Activated CD8-positive, alpha-beta memory T cell treated with anti-CD3 and anti-CD28 coated beads for 24 hours (primary cell): ENCODE measurements at places on chromosomes 11 and 22.

DNA sequence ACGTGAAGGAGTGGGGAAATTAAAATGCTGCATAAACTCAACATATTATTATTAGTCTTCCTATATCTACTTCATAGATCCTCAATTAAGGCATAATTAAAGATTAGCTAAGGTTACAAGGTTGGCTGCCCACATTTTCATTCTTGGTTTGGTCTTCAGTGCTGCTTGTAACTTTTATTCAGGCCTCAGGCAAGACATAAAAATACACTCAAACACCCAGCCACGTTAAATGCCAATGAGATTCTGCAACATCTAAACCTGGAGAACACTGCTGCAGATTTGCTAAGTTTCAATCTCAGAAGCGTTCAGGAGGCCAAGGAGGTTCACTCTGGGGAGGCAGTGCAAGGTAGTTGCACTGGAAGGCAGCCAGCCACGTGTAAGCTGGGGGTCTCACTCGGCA lies 358.7 kb upstream of the NARS2 start:
- DNase-seq: no peak

DNA sequence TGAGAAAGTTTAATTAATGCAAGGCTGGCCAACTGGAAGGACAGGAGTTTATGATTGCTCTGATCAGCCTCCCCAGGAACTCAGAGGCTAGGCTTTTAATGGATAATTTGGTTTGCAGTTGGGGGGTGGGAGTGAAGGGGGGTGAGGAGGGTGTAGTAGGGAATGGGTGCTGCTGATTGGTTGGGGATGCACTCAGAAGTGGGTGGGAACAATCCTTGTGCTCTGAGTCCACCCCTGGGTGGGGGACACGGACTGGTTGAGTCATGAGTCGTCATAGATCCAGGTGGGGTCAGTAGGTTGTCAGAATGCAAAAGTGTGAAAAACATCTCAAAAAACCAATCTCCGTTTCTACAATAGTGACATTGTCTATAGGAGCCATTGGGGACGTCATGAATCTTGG lies 20.9 kb upstream of the CYB5R3 start:
- DNase-seq: no peak

DNA sequence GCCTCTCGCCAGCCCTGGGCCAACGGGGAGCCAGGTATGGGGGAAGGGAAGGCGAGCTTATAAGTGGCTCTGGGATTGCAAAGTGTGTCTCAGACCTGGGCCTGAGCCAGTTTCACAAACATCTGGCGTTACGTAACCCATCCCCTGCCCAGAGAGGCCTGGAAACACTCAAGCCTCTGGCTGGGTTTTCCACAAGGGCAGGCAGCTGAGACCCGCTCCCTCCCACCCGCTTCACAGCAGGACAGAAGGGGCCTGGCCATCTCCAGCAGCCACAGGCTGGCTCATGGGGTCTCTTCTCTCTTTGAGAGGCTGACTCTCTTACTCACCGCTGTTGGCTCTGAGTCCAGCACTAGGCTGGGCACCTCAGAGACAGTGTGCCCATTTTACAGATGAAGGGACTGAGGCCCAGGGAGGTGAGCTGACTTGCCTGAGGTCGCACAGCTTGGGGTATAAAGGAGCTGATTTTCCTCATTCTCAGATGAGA lies 44.5 kb downstream of the TRIOBP start:
- no peak for DNase-seq

DNA sequence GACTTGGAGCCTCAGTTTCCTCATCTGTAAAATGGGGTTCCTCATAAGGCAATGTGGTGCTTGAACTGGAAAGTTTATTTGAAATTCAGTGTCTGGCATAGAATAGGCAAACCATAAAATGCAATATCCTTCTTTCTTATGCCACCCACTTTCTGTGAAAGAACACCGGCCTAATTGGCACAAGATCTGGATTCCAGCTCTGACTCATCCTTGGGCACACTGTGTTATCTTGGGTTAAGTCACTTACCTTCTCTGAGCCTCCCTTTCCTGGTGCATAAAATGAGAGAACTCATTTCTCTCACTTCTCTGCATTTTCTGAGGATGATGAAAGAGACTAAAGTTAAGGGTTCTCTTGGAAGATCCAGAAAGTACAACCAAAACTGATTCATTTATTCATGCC lies 5.1 kb downstream of the INSC start:
- DNase-seq: no peak

DNA sequence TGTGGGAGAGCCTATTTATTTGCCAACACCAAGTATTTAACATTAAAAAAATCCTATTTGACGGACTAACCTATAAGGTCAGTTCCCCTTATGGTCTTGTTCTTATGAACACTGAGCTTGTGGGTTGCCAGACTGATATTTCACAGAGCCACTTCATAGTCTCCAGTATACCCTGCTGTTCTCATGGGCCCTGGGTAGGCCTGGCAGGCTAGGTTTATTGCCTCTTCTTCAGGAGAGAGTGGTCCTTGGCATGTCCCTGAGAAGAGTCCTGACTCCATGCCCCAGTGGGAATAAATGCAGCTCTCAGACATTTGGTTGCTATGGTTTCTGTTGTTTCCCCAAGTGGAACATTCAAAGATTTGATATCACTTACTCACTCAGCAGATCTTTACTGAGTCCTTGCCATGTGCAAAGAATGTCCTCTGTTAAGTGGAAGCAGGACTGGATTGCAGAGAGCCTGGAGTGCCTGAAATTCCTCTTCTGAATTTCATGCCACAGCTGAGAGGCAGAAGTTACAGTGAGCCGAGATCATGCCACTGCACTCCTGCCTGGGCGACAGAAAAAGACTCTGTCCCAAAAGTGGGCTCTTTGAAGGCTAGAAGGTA lies 15.7 kb downstream of the SLC5A1 start:
- DNase-seq: no peak

DNA sequence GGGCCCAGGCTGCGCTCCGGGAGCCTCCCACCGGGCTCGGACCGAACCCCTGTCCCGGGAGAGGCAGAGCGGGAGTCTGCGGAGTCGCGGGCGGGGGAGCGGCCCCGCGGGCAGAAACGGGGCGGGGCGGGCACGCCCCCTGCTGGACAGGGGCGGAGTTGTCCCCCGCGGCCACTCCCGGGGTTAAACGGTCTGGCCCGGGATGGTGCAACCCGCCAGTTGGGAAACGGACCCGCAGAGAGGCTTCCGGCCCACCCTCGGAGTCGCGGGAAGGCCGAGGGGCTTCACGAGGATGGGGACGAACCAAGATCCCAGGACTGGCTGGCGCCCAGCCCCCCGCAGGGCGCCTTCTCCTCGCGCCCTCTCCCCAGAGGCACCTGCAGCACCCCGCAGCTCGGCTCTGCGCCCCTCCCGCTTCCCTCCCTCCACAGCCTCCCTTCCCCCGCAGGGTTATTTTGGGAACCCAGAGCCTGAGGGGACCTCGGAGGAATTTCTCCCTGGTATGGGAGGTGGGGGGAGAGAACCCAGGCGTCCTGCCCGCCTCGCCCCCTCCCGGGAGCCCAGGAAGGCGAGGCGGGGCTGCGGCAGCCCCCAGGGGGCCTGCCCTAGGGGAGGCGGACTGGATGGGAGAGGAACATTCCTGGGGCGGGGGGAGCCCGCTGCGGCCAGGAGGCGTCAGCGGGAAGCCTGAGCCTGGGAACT lies 902 bp downstream of the RASGRP2 start:
- DNase-seq: peak; percentile 94

DNA sequence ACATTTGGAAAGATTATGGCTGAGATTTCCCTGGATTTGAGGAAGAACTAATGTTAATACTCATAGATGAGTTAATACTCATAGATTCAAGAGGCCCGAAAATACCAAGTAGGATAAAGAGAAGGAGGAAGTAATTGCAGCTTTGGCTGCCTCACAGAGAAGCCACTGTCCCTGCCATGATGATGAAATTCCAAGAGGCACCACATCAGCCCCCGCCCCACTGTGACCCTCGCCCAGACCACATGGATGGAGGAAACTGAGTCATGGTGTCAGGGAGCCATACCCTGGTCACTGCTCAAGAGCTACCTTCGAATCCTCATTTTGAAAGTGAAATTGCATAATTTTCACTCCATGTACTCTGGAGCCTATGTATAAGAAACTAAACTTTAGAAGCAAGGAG lies 92.9 kb upstream of the SLC22A12 start:
- DNase-seq: no peak

DNA sequence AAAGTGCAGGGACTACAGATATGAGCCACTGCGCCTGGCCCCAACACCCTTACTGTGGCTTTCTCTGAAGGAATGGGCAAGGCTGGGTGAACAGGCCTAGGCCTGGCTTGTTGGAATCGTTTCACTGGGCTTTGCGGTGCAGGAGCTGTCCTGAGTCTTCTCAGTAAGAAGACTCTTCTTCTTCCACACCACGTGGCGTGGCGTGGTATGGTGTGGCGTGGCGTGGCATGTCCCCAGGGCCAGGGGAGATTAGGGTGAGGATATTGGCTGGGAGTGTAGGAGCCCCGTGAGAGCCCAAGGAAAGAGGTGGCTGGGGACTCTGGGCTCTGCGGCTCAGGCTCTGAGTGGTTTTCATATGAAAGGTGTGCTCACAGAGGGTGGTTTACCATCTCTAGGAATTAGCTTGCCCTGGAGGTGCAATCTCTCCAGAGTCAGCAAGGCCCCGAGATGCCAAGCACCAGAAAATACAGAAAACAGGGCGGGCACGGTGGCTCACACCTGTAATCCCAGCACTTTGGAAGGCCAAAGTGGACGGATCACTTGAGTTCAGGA lies 70.7 kb downstream of the PARVB start:
- DNase-seq: no peak

- DNase-seq: no peak
These were observed 19.9 kb downstream of the GLYAT start for GRCh38 chr11:58711832-58712231.

DNA sequence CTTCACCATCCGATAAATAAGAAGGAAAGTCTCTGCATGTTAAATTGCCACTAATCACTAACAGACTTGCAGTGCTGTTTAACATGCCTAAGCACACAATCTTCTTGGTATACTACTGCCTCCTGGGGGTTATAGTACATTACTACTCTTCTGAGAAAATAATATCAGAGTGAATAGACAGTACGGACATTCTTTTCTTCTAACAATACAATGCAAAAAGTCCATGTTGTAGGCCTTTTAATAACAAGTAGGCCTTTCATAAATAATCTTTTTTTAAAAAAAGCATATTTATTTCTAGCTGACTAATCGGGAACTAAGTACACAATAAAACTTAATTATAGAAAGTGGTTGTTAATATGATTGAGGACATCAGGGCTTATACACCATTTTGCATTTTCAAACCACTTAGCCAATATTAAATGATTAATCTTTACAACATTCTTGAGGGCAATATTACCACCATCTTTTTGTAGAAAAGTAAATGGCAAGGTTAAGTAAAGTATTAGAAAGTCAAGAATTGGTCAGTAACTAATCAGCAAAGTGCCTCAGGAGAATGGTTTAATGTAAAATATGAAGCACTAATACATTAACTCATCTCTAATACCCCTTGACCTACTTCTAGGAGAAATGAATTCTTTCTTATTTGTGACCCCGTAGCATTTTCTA lies 84.7 kb downstream of the TTC28 start:
- DNase-seq: no peak

GRCh38 chr22:22215659-22216449 lies 28.7 kb upstream of the VPREB1 start:
- no peak for DNase-seq

DNA sequence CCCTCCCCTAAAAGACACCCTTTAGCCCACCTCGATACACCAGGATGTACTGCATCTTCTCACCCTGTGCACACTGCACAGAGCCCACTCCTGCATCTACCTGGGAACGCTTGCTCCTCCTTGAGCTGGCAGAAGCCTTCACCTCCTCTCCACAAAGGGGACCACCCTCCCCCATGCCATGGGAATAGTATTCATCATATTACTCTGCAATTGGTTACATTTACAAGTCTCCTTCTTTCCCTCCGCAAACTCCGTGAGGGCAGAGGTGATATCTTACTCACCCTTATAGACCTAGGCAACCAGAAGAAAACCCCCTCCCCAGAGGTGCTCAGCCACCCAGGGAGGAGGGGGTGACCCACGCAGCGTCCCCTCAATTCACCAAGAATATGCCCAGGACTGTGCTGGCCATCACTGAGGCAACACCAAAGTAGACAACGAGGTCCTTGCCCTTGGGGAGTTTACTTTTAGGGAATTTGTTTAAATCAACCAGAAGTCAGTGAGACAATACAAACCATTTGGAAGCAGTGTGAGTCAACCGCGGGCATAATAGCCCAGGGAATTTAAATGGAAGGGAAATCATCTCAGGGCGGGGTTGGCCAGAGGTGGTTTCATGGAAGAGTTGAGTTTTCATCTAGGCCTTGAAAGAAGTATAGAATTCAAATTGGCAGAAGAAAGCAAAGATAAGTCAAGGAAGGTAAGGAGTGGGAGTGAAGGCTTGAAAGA lies 214.5 kb downstream of the BARX2 start:
- peak; percentile 32 for DNase-seq

DNA sequence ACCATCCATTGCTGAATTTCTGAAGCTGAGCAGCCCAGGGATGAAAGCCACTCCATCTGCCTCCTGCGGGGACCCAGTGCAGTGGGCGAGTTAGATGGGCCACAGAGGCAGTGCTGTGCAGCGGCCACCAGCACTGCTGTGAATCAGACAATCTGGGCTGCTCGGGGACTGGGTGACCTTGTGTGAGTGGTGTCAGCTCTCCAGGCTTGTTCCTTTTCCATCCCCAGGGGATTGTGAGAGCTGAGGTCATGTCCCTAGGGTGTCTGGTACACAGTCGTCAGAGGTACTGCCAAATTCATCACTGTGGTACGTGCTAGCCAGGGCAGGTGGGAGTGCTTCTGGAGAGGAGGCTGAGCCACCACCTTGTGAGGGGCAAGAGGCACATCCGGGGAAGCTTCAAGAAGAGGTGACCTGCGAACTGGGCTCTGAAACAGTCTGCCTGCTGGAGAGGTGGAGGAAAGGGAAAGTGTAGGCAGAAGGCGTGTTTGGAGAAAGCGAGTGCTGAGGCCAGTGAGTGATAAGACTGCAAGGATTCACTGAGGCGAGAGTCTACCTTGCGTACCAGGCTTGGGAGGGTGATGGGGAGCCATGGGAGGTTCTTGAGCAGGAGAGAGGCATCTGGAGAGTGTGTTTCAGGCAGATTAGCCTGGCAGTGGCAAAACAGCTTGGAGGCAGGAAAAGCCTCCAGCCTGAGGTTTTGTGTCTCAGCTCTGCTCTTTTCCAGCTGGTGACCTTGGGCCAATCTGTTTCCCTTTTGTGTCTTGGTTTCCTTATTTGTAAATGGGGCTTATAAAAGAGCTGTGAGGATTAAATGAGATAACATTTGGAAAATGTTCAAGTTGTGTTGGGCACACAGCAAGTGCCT lies 22.7 kb downstream of the CACNA1I start:
- DNase-seq: no peak

DNA sequence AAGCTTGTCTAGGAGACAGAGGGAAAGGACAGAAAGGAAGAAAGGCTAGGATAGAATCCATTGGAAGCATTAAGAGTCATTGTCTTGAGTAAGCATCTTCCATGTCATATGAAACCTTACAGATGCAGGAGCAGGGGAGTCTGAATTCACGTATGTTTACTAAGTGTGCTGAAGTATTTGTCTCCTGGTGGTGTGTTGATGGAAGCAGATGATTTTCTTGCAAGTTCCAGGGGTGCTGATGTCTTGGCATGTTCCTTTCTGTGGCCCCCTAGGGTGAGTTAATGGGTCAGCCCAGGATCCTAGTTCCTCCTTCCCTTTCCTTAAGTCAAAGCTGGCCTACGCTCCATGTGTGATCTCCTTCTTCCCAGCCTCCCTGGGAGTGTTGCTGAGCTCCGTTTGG lies 110.2 kb downstream of the TEAD1 start:
- no peak for DNase-seq
